ENCODE measurements at places on chromosomes 16 and 17. TPM values are rescaled to one million over a fixed set of nuclear protein-coding genes. Genes with fewer than 3 reads are reported as not detected.

Gene PPP1R27
- total RNA-seq = not detected

Gene ABCC3
- not detected for total RNA-seq

Gene TMEM231
- total RNA-seq = 3.6 TPM

Gene CPNE2
- 4.9 TPM for total RNA-seq

Gene UMOD
- not detected for total RNA-seq

Gene CACNA1H
- total RNA-seq = 0.98 TPM

Gene NOD2
- total RNA-seq = 6.6 TPM

Gene AATK
- 0.41 TPM for total RNA-seq

Gene MYH1
- total RNA-seq = not detected

Data from activated CD4-positive, alpha-beta T cell treated with anti-CD3 and anti-CD28 coated beads for 36 hours (primary cell).